Glomerular endothelial cell (primary cell): ENCODE measurements at places on chromosomes 4 and X.

DNA sequence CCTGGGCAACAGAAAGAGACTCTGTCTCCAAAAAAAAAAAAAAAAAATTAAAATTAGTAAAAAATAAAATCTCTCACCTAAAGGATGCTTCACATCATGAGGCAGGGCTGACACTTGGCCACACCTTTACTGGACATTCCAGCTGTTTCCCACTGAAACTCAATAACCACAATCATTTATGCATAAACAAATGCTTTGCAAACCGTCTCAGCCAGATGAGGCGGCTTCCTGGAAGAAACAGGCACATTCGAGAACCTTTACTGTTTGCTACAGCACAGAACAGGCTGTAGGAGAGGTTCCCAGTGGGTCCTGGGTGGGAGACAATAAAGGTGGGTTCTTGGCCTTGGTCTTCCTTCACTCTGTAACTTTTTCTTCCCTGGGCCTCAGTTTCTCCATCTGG lies 10.9 kb upstream of the TBC1D14 start:
- no peak for DNase-seq

DNA sequence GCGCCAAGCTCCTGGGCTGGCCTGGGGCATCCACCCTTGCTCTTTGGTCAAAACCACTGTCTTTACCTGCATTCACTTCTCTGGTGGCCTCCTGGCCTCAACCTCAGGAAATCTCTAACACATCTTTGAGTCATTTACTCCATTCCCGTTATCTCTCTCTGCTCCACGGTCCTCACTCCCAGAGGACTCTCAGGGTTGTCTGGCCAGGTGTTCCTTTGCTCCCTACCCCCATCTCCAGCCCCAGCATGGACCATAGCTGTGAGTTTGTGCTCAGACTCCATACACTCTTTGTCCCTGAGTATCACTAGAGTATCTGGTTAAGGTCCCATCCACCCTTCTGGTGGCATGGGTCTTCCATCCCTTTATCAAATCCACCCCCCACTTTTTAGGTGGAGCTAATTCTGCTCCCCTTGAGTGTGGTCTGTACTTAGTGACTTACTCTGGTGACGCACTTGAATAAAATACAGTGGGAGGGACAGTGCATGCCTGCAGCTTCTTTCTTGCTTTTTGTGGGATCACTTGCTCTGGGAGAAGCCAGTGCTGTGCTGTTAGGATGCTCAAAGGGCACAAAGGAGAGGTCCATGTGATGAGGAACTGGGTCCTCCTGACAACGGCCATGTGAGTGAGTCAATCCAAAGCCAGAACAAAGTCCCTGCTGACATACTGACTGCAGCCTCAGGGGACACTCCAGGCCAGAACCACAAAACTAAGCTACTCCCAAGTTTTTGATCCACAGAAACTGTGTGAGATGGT lies 44.3 kb downstream of the IGFBP7 start:
- no peak for DNase-seq

GRCh38 chr4:73943555-73943954 lies 38.3 kb downstream of the PF4 start:
- no peak for DNase-seq

GRCh38 chr4:117577686-117578311 lies 456.5 kb upstream of the NDST3 start:
- no peak for DNase-seq

DNA sequence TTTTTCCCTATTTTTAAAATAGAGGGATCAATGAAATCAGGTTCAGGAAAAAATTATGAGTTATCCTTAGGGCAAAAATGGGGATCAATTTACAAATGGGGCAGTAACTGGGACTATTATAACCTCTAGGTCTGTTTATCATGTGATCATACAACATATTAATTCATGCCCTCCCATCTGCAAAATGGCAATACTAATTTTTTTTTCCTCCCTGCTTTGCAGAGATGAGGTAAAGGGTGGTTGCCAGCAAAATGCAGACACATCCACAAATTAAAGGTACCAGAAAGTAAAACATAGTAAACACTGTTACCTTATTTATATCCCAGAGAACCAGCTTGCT lies 467 bp downstream of the HSD17B11 start:
- no peak for DNase-seq
